Small intestine (tissue), 16 donors: ENCODE measurements at places on chromosomes 5 and 9.

DNA sequence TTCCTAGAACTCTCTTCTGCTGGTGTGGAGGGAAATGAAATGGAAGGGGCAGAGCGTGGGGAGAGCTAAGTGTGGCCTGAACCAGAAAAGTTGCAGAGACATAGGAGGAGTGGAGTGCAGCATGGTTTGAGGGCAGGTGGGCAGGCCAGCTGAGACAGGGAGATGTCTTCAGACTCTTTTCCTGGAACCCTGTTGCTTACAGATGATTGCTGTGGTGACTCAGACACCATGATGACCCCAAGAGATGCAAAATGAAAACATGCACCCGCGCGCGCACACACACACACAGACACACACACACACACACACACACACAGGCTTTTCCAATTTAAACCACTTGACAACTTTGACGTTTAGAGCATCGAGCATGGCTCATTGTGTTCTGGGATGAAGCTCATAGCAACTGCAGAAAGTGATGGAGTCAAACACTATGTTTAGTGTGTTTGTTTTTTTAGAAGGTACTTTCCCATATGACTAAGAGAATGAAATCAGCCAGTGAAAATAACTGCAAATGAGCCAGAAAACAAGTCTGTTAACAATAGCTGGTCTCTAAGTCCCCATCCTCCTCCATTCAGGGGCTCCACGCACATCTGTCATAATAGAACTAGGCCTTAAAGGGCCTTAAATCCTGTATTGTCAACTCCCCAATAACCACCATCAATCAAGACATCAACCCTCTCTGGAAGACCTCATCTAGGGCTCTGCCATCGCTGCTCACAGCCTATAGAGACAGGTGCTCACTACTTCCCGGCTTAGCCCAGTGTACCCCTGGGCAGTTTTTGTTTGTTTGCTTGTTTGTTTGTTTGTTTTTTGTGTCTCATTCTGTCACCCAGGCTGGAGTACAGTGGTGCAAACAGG, 9.6 kb downstream of the TMOD1 start:
- no peak overlapping the region for H3K27ac ChIP-seq
- no peaks in the 10 kb centered on the region for H3K36me3 ChIP-seq
- H3K27me3 ChIP-seq: no peaks in the 10 kb centered on the region
- no peak for DNase-seq
- H3K4me1 ChIP-seq: no peaks in the 10 kb centered on the region

GRCh38 chr5:31770132-31770720, 131.3 kb downstream of the PDZD2 start:
- H3K36me3 ChIP-seq: no peaks in the 10 kb centered on the region
- H3K4me1 ChIP-seq: no peaks in the 10 kb centered on the region
- DNase-seq: no peak

DNA sequence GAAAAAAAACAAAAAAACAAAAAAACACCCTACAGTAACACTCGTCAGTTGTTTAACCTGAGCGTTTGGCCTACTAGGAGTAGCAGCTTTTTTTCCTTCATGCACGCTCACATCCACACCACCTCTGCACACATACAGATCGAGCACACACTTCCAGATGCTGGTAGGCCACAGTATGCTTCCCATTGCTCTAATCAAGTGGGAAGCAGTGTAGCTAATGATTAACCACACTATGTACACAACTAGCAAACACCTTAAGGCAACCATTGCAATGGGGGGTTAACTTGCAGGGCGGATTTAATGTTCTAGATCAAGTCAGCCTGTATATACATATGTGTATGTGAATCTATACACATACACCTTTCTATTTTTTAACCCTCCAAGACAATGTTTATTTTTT, 65.5 kb upstream of the GLRX start:
- H3K4me1 ChIP-seq: no peaks in the 10 kb centered on the region
- H3K36me3 ChIP-seq: peaks cover 10% of the 10 kb centered on the region
- DNase-seq: peak; percentile 56
- no peaks in the 10 kb centered on the region for H3K27me3 ChIP-seq
- no peak overlapping the region for H3K27ac ChIP-seq

- no peaks in the 10 kb centered on the region for H3K27me3 ChIP-seq
- H3K4me3 ChIP-seq: no peak overlapping the region
- H3K4me1 ChIP-seq: no peaks in the 10 kb centered on the region
Observed at GRCh38 chr5:132064738-132065331, 4.4 kb downstream of the IL3 start.

- H3K36me3 ChIP-seq: no peaks in the 10 kb centered on the region
- no peak for DNase-seq
- no peak overlapping the region for H3K4me3 ChIP-seq
- H3K27me3 ChIP-seq: no peaks in the 10 kb centered on the region
Observed at GRCh38 chr9:38164659-38165221, 95.7 kb upstream of the SHB start.

GRCh38 chr9:78115073-78115472, 83.5 kb upstream of the GNAQ start:
- no peaks in the 10 kb centered on the region for H3K36me3 ChIP-seq
- no peaks in the 10 kb centered on the region for H3K4me1 ChIP-seq
- no peak overlapping the region for H3K4me3 ChIP-seq
- H3K27ac ChIP-seq: no peak overlapping the region
- H3K27me3 ChIP-seq: no peaks in the 10 kb centered on the region
- DNase-seq: peak; percentile 10

DNA sequence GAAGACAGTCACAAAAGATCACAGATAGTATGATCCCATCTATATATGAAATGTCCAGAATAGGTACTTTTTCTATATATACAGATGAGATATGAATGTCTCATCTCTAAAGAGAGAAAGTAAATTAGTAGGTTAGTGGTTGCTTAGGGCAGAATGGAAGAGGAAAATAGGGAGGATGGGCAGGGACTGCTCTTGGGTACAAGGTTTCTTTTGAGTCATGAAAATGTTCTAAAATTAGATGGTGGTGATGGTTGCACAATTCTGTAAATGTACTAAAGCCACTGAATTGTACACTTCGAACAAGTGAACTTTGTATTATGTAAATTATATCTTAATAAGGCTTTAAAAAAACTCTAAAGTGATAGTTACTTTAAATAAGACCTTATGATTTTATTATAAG, 59.6 kb upstream of the GRAMD2B start:
- H3K27ac ChIP-seq: no peak overlapping the region
- H3K27me3 ChIP-seq: no peaks in the 10 kb centered on the region
- H3K4me3 ChIP-seq: no peak overlapping the region
- no peaks in the 10 kb centered on the region for H3K4me1 ChIP-seq
- H3K36me3 ChIP-seq: no peaks in the 10 kb centered on the region

- no peak for DNase-seq
- no peak overlapping the region for H3K4me3 ChIP-seq
- H3K36me3 ChIP-seq: no peaks in the 10 kb centered on the region
- peaks cover 29% of the 10 kb centered on the region for H3K27me3 ChIP-seq
- H3K27ac ChIP-seq: no peak overlapping the region
Observed at GRCh38 chr9:130989891-130990290, 19.1 kb upstream of the LAMC3 start.

GRCh38 chr9:7862170-7862569, 62.6 kb upstream of the DMAC1 start:
- DNase-seq: no peak
- H3K27me3 ChIP-seq: no peaks in the 10 kb centered on the region
- no peak overlapping the region for H3K4me3 ChIP-seq
- H3K4me1 ChIP-seq: no peaks in the 10 kb centered on the region
- H3K36me3 ChIP-seq: no peaks in the 10 kb centered on the region
- H3K27ac ChIP-seq: no peak overlapping the region

- H3K4me3 ChIP-seq: no peak overlapping the region
- no peaks in the 10 kb centered on the region for H3K27me3 ChIP-seq
- no peaks in the 10 kb centered on the region for H3K36me3 ChIP-seq
- H3K27ac ChIP-seq: no peak overlapping the region
- no peak for DNase-seq
Observed at GRCh38 chr5:7436521-7436920, 40.6 kb downstream of the ADCY2 start.

GRCh38 chr9:97567182-97567893, 65.8 kb downstream of the TSTD2 start:
- peaks cover 6% of the 10 kb centered on the region for H3K27me3 ChIP-seq
- H3K27ac ChIP-seq: no peak overlapping the region
- DNase-seq: no peak
- peaks cover 3% of the 10 kb centered on the region for H3K4me1 ChIP-seq

DNA sequence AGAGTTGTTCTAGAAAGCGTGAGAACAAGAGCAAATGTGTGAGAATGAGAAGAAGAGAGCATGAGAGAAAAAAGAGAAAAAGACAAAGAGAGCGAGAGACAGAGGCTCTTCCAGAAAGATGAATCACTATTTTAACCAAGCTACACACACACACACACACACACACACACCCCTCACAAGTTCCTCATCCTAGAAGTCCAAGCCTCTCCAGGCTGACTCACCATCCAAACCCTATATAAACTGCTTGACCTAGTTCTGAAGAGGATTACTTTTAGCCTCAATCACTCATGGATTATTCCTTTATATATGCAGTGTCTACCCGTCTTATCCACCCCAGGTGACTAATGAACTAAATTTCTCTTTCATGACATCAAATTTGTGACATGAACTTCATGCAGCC, 37.6 kb downstream of the C9orf57 start:
- H3K27ac ChIP-seq: no peak overlapping the region
- peaks cover 25% of the 10 kb centered on the region for H3K4me1 ChIP-seq
- H3K27me3 ChIP-seq: peaks cover 1% of the 10 kb centered on the region
- no peak overlapping the region for H3K4me3 ChIP-seq
- DNase-seq: peak; percentile 67

DNA sequence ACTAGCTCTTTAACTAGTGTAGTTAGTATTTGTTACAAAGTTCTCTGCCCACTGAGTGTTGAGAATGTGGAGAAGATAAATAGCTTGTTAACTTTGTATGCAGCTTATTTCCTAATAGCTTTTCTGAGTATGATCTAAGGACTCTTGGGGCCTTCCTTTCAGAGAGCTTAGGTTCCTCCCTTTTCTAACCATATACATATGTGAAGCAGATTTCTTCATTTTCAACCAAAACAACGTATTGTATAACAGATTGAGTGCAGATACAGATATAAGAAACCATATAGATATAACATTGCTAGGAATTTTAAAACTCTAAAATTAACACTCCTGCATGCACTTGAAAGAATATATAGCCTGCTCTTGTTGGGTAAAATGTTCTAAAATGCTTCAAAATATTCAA, 70.4 kb downstream of the SCAMP1 start:
- no peaks in the 10 kb centered on the region for H3K27me3 ChIP-seq
- DNase-seq: no peak
- peaks cover 8% of the 10 kb centered on the region for H3K36me3 ChIP-seq
- no peak overlapping the region for H3K27ac ChIP-seq
- no peaks in the 10 kb centered on the region for H3K4me1 ChIP-seq
- no peak overlapping the region for H3K4me3 ChIP-seq

DNA sequence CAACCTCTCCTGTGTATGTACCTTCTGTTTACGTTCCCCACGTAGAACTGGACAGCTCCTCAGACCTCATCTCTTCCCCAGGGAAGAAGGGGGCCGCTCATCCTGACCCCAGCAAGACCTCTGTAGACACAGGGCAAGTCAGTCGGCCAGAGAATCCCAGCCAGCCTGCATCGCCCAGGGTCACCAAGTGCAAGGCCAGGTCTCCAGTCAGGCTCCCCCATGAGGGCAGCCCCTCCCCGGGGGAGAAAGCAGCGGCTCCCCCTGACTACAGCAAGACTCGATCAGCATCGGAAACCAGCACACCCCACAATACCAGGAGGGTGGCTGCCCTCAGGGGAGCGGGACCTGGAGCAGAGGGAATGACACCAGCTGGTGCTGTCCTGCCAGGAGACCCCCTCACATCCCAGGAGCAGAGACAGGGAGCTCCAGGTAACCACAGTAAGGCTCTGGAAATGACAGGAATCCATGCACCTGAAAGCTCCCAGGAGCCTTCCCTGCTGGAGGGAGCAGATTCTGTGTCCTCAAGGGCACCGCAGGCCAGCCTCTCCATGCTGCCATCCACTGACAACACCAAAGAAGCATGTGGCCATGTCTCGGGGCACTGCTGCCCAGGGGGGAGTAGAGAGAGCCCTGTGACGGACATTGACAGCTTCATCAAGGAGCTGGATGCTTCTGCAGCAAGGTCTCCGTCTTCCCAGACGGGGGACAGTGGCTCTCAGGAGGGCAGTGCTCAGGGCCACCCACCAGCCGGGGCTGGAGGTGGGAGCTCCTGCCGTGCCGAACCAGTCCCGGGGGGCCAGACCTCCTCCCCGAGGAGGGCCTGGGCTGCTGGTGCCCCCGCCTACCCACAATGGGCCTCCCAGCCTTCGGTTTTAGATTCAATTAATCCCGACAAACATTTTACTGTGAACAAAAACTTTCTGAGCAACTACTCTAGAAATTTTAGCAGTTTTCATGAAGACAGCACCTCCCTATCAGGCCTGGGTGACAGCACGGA, 86.7 kb downstream of the GOLPH3 start:
- H3K4me3 ChIP-seq: no peak overlapping the region
- no peak for DNase-seq
- H3K27me3 ChIP-seq: no peaks in the 10 kb centered on the region
- H3K27ac ChIP-seq: no peak overlapping the region

DNA sequence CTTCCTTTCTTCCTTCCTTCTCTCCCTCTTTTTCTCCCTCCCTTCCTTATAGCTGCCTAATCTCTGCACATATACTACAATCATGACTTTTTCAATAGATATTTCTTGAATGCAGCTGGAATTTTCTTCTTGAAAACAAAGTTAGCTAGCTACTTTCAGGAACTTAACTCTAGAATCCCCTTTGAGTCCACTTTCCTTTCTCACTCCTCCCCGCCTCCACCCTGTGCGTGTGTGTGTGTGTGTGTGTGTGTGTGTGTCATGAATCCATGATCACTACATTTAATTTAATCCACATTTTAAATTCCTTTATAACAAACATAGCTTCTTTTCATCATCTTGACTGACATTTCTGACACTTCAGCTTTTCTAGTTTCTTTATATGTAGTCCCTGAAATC, 167.5 kb upstream of the KLF9 start:
- peaks cover 2% of the 10 kb centered on the region for H3K4me1 ChIP-seq
- H3K27ac ChIP-seq: no peak overlapping the region
- H3K4me3 ChIP-seq: no peak overlapping the region
- no peak for DNase-seq
- H3K36me3 ChIP-seq: no peaks in the 10 kb centered on the region

DNA sequence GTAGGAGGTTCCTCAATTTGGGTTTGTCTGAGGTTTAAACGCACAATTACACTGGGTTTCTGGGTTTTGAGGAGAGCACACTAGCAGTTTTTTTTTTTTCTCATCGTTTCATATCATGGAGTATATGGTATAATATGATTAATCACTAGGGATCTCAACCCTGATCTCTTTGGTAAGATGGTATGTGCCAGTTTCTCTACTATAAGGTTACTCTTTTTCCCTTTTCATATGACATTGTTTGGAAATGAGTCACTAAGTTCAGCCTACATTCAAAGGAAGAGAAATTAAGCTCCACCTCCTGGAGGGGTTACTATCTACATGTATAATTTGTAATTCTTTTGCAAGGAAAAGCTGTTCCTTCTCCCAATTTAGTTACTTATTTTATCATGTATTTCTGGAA, 35.2 kb downstream of the MTRR start:
- DNase-seq: no peak
- H3K4me1 ChIP-seq: no peaks in the 10 kb centered on the region
- H3K27me3 ChIP-seq: no peaks in the 10 kb centered on the region
- H3K27ac ChIP-seq: no peak overlapping the region
- H3K36me3 ChIP-seq: peaks cover 17% of the 10 kb centered on the region
- no peak overlapping the region for H3K4me3 ChIP-seq
